ENCODE measurements at places on chromosomes 2 and 18. TPM values are rescaled to one million over a fixed set of nuclear protein-coding genes. Genes with fewer than 3 reads are reported as not detected.

GRCh38 chr18:13562494-13563029, 163.8 kb downstream of the FAM210A start:
- no peak for DNase-seq

DNA sequence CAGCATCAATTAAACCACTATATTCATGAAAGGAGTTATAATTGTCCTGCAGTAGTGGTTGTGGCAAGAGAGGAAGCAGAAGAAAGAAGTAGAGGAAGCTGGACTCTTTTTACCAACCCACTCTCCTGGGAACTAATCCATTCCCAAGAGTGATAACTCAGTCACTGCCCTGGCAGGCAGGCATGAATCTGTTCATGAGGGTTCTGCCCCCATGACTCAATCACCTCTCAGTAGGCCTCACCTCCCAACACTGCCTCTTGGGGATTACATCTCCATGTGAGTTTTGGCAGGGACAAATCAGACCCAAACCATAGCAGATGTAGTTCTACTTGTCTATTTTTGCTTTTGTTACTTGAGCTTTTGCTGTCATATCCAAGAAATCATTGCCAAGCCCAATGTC, 232.7 kb upstream of the MAP2 start:
- DNase-seq, result no peak

CTAGE1 gene
- total RNA-seq, result not detected

DNA sequence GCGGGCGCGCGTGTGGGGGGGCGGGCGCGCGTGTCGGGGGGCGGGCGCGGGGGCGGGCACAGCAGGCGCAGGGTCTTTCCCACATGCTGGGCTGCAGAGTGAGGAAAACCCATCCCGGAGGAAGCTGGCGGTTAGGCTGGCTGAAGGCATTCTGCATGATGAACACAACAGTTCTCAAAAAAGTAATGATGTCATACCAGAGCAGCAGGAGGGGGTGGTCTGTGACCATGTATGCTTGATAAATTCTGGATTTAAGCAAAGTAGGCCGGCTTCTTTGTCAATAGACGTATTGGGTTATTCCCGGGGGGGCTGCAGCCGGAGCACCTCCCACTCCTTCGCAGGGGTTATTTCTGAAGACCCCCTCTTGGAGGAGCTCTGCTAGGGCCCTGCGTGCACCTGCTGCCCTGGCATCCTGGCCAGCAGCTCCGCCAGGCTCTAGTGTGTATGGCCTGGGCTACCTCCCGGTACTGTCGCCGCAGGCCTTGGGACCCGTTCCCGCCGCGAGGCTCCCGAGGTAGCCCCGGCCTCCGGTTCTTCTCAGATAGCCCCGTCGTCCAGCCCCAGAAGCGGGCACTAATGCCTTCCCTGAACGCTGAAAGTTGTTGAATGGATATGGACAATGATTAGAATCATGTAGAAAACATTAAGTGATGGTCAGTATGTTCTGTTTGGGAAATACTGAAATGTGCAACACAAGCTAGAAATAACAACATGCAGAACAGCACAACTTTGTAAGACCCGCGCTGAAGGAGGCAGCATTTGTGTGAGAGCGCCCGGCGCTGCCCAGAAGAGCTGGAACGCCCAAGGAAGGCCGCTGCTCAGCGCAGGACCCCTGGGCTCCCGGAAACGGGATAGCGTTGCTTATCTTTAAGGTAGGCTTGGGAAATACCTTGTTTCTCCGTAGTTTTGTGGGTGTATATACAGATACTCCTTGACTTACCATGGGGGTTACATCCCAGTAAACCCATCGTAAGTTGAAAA, 101.4 kb upstream of the RAB6C start:
- DNase-seq, result no peak

CCDC121 gene
- 3.3 TPM for total RNA-seq

NAB1 gene
- total RNA-seq, result 36.1 TPM

- no peak for DNase-seq
Observed at GRCh38 chr2:74364533-74365505, 15.3 kb downstream of the DCTN1 start.

- DNase-seq, result no peak
Observed at GRCh38 chr18:23495723-23496440, 7.4 kb upstream of the RMC1 start.

GRCh38 chr2:239258248-239258647, 142.6 kb downstream of the HDAC4 start:
- DNase-seq, result no peak

RNF125 gene
- 0.92 TPM for total RNA-seq

GRCh38 chr2:23433282-23433681, 48.3 kb downstream of the KLHL29 start:
- no peak for DNase-seq

- no peak for DNase-seq
Observed at GRCh38 chr2:239903803-239904202, 121.3 kb downstream of the NDUFA10 start.

DNA sequence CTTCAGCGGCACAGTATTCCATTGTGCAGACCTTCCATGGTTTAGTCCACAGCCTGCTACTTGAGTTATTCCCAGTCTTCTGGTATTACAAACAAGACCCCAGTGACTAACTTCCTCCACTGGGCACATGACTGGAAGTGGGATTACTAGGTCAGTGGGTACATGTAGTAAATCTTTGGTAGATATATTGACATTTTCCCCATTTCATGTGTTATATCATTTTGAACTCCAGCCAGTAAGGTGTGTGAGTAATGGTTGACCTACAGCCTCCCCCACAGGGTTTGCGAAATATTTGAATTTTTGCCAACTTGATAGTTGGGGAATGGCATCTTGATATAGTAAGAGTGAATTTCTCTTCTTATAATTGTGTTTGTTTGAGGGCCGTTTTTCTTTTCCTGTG, 58.8 kb downstream of the RNF144A start:
- DNase-seq, result peak; percentile 91

DNA sequence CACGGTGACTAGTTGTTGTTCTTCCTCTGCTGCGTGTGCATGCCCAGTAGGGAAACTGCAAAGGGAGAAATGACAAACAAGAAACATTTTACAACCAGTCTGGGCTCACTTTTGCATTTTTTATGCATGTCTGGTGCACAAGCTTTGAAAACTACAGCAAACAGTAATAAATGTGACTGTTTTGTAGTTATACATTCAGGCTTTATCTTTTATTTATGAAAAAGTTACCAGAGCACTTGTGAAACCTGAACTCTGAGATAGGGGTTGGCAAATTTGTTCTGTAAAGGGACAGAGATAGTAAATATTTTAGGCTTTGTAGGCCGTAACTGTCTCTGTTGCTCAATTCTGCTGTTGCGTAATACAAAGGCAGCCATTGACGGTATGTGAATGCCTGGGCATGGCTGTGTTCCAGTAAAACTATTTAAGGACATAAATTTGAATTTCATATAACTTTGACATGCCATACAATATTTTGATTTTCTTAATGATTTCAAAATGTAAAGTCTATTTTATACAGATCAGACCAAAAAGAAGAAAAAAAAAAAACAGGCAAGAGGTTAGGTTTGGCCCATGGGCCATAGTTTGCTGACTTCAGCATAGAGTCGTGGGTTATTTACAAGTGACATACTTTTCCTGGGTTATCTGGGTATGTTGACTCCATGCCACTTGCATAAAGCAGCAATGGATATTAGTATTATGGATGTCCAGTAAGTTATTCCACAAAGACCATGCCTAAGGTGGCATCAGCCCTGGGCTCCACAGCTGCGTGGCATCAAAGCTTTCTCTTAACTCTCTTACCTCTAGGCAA, 53.6 kb upstream of the EML6 start:
- no peak for DNase-seq

LOXL3 gene
- total RNA-seq, result 0.95 TPM

Measured in endothelial cell of umbilical vein (primary cell).